CD8-positive, alpha-beta memory T cell (primary cell): ENCODE measurements at places on chromosomes 13 and 19.
A peak's percentile ranks its signal among the peaks of the same experiment; 100 is the strongest.

GRCh38 chr19:40264314-40265054 is 20.7 kb downstream of the AKT2 start:
- no peak for DNase-seq

- DNase-seq, result no peak
Measured at GRCh38 chr19:1428738-1429391, 9.3 kb upstream of the RPS15 start.

- DNase-seq, result no peak
Measured at GRCh38 chr19:39917561-39918182, 16.8 kb downstream of the FCGBP start.

GRCh38 chr13:67763384-67763783 is 533.2 kb upstream of the PCDH9 start:
- DNase-seq, result no peak

GRCh38 chr19:27964185-27964584 is 1248.8 kb downstream of the UQCRFS1 start:
- DNase-seq, result no peak

- peak; percentile 65 for DNase-seq
Measured at GRCh38 chr13:113176280-113176679, 17.8 kb downstream of the PROZ start.

DNA sequence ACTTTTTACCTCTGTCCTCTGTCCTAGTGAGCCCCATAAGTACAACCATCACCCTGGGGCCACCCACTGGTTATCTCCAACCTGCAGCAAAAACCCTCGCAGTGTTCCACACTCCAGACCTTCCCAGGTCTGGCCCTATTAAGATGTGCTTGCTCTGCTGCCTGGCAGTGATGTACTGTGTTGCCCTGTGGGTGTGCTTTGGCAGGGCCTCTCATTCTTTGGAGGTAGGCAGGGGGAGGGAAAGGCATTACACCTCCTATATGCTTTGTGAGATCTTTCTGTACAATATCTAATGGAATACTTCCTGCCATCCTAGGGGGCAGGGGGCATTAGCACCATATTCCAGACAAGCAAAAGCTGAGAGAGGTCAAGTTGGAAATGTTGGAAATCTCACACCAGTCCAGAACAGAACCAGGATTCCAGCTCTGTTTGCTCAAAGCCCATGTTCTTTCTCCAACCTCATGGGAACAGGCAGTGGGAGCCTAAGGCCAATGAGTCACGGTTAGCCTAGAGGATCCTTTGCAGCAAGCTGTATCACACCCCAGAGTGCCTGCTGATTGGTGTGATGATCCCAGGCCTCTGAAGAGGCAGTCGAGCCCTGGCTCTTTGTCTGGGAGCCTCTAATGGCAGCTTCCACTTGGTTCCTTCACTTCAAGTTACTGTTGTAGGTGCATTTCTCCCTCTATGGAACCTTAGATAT is 59.7 kb upstream of the UBL3 start:
- no peak for DNase-seq

GRCh38 chr13:98206946-98207345 is 29.9 kb upstream of the RNF113B start:
- DNase-seq, result no peak

DNA sequence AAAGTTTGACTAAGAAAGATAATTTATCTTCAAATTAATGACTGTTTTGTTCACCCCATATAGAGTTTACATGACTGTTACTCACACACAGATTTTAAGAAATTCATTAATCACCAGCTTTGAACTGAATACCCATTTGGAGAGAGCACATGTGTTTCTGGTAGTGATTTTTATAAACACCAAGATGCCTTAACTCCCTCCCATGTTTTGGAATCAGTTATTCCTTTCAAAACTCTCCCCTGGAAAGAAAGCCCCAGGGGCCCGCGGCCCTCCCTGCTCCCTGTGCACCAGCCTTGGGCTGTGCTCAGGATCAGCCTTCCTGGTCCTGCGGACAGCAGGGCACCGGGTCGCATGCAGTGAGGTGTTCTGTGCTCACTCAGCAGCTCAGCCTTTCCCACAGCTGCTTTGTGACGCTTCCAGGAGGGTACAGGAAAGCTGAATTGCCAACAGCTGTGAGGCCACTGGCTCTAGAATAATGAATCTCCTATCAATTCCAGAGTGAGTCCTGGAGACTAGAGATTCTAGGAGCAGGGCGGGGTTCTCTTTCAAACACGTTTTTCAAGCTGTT is 483.2 kb downstream of the EFNB2 start:
- DNase-seq, result no peak

DNA sequence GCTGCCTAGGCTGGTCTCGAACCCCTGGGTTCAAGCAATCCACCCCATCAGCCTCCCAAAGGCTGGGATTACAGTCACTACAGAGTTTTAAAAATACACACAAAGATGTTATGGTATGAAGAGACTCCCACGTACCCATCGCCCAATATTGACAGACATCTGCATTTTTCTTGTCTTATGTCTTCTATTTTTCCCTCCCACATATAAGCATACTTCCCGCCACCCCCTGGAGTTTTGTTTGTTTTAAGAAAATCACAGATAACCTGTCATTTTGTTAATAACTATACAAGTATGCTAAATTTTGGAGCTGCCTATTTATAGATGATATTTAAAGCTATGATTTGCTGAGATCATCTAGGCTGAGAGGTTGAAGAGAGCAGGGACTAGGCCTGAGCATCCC is 6.2 kb upstream of the SMG9 start:
- DNase-seq, result no peak

DNA sequence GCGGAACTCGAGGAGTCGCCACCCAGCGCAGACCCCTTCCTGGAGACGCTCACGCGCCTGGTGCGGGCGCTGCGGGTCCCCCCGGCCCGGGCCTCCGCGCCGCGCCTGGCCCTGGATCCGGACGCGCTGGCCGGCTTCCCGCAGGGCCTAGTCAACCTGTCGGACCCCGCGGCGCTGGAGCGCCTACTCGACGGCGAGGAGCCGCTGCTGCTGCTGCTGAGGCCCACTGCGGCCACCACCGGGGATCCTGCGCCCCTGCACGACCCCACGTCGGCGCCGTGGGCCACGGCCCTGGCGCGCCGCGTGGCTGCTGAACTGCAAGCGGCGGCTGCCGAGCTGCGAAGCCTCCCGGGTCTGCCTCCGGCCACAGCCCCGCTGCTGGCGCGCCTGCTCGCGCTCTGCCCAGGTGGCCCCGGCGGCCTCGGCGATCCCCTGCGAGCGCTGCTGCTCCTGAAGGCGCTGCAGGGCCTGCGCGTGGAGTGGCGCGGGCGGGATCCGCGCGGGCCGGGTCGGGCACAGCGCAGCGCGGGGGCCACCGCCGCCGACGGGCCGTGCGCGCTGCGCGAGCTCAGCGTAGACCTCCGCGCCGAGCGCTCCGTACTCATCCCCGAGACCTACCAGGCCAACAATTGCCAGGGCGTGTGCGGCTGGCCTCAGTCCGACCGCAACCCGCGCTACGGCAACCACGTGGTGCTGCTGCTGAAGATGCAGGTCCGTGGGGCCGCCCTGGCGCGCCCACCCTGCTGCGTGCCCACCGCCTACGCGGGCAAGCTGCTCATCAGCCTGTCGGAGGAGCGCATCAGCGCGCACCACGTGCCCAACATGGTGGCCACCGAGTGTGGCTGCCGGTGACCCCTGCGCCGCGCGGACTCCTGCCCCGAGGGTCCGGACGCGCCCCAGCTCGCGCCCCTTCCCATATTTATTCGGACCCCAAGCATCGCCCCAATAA is 2.3 kb downstream of the AMH start:
- no peak for DNase-seq

DNA sequence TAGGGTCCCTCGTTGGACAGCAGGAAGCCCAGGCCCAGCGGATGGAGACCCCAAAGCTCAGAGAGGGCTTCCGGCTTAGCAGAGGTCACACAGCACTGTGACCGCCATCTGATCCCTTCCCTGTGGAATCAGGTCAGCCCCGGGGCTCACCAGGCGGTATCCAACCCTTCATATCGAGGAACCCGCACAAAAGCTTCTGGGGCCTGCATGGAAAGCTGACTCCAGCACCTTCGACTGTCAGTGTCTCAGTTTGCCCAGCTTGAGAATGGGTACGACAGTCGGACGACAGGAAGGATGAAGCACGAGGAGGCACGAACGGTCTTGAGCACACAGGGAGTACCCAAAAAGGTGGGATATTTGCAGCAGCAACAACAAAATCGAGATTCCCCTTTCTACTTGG is 2.6 kb downstream of the TLE5 start:
- no peak for DNase-seq

- DNase-seq, result no peak
Measured at GRCh38 chr19:1855828-1856255, 7.5 kb downstream of the KLF16 start.

DNA sequence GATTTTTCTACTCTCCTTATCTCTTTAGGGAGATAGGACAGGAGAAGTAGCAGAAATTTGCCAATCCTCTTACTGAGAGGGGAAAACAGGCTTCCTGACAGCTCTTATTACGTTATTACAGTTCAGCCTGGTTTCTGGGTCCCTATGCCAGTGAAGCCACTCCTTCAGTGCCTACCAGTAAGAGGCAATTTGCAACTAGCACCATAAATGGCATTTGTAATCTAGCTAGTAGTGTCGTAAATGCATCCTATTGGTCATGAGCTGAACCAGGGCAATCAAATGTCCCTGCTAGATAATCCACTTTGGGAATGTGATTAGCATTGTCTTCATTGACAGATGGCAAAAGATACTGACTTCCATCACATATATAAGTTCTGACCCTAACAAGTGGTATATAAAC is 428.8 kb downstream of the DCT start:
- DNase-seq, result no peak

- DNase-seq, result no peak
Measured at GRCh38 chr19:16358456-16358855, 33.8 kb downstream of the KLF2 start.

DNA sequence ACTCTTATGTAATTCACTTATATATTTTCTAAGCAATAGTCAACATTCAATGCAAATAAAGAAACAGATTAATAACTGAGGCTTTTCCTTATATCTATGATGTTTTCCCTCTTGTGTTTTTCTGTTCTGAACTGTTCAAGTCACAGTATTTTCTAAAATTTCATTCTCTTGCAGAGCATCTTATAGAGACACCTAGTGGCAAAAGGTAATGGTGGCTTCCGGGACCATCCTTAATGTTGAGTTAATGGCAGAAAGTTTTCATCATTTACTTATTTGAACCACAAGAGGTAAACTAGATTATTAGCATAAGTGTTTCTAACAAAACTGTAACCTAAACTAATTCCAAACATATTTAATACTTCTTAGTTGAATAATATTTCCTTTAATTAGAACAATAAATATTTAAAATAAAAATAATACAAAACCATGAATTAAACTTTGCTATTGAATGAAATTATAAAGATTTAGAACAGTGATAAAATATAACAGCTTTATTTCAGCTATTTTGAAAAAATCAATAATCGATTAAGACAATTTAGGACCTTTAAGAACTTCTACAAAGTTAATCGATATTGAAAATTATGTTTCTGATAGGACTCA is 1.7 kb upstream of the SLITRK5 start:
- DNase-seq, result no peak

- DNase-seq, result peak; percentile 22
Measured at GRCh38 chr19:7729831-7730285, 2.1 kb downstream of the CLEC4G start.

GRCh38 chr13:25905611-25906010 is 146.2 kb downstream of the SHISA2 start:
- DNase-seq, result no peak

DNA sequence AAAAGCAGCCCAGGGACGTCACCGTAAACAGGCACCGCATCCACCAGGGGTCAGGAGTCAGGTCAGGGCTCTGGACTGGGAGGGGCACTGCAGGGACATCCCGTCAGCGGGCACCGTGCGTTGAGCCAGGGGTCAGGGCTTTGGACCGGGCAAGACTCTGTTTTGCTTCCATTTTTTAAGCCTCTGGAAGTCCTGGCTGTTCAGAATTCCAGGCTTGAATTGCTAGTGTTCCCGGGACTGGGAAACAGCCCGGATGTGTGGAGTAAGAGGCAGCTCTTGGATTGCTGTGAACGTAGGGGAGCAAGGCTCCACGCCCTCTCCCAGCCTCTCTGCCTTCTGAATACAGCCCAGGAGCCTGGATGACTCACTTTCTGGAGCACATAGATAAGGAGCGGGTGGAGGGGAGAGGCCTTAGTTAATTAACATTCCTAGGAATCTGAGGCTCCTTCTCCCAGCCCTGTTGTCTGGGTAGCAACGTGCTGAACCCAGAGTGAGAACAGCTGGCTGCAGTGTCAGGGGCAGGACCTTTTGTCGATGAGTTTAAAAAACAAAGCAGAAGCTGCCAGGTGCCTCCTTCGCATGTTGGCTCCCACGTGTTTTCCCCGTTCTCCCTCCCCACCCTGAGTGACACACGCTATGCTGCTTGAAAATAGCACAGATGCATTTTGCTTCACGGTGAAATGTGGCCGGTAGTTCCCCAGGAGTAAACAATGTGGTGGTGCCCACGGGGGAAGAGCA is 21.9 kb downstream of the ATP11A start:
- DNase-seq, result no peak

DNA sequence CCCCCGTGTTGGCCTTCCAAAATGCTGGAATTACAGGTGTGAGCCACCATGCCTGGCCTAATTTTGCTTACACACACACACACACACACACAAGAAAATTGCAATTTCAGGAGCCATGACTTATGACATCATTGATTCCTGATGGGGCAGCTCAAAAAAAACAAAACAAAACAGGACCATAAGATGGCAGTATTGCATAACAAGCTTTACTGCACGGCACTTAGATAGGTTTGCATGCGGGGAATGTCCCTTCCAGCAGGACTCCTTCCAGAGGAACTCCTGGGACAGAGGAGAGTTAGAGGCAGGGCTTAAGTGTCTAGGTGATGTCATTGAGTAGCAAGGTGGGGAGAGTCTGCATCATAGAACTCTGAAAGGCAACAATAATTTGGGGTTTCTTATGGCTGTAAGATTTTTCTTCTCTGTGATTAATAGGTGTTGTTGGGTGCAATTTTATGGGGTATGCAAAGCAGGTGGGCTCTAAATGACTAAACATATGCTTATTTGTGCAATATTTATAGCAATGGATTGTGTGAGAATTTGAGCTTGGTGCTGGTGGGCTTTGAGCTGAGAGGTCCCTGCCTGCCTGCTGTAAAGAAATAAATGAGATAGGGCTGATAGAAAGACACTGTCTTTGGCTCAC is 9.0 kb upstream of the ACSBG2 start:
- no peak for DNase-seq

DNA sequence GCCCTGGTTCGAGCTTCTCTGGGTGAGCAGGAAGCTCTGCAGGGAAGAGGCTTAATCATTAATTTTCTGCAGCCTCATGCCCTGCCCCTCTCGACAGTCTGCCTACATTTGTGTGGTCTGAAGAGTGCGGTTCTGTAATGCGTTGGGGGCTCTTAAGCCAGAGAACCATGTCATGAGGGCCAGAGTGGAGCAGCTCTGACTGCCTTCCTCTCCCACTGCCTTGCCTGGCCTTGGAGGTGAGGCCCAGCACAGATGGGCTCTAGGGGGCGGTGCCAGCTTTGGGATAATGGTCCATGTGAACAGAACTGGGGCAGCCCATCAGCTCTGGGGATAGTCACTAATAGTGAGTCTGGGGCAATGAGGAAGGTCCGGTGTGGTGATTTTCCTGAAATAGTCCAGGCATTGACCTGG is 5.7 kb downstream of the FGF9 start:
- no peak for DNase-seq
